ENCODE measurements at places on chromosomes 4 and X.
A peak's percentile ranks its signal among the peaks of the same experiment; 100 is the strongest.

DNA sequence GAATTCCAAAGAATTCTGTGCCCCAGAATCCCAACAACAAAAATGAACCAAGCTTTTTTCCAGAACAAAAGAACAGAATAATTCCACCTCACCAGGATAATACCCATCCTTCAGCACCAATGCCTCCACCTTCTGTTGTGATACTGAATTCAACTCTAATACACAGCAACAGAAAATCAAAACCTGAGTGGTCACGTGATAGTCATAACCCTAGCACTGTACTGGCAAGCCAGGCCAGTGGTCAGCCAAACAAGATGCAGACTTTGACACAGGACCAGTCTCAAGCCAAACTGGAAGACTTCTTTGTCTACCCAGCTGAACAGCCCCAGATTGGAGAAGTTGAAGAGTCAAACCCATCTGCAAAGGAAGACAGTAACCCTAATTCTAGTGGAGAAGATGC lies 161.6 kb downstream of the AFF2 start:
- DNase-seq: no peak

DNA sequence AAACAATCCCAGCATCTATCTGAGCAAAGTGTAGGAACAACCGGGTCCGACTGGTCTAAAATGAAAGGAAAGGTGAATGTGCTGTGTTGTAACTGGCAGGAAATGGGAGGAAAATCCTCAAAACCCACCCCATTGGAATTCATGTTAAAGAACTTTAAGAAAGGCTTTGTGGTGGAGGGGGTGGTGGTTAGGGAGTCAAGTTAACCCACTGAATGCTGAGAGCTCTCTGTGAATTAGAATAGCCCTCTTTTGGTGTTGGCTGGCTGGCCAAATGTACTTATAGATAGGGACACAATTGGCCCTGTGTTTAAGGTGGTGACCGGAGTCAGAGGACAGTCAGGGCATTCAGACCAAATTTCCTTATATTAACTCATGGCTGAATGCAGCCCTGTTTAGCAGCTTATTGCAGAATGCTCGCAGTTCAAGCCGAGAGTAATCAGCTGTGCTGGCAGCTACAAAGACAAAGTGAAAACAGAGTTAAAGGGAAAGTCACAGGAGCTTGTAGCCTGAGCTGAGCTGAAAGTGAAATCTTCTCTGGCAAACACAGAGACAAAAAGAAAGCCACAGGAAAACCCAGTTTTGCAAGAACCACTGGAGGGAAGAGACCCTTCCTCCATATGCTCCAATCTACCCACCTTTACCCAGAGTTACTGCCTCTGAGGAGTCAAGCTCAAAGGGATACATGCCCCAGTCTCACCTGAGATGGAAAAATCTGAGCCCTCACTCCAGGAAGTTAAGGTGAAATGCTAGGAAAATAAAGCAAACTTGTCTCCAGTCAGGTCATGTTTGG lies 38.5 kb upstream of the UGT2B7 start:
- DNase-seq: no peak

DNA sequence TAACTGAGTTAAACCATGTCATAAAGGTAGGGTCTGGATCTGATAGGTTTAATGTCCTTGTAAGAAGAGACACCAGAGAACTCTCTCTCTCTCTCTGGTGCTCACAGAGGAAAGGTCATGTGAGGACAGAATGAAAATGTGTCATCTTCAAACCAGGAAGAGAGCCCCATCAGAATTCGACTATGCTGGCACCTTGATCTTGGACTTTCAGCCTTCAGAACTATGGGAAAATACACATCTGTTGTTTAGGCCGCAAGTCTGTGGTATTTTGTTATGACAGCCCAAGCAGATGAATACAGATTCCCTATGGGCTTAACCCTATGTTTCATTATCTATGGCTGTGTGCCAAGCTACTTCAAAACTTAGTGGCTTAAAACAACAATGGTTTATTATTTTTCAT lies 105.5 kb upstream of the DDIT4L start:
- DNase-seq: no peak

GRCh38 chrX:47218920-47219815 lies 687 bp downstream of the CDK16 start:
- DNase-seq: no peak

- DNase-seq: no peak
Measured at GRCh38 chr4:62455871-62456270, 1255.7 kb downstream of the ADGRL3 start.

DNA sequence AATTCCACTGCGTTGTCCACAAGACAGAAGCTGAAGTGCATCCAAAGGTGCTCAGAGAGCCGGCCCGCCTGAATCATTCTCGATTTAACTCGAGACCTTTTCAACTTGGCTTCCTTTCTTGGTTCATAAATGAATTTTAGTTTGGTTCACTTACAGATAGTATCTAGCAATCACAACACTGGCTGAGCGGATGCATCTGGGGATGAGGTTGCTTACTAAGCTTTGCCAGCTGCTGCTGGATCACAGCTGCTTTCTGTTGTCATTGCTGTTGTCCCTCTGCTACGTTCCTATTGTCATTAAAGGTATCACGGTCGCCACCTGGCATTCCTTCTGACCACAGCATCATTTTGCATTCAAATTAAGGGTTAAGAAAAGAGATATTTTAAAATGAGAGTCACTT lies 115.5 kb downstream of the NFKB1 start:
- no peak for DNase-seq

GRCh38 chr4:121651597-121651996 lies 45.2 kb downstream of the ANXA5 start:
- no peak for DNase-seq

- no peak for DNase-seq
Measured at GRCh38 chr4:98518559-98519267, 139.7 kb downstream of the TSPAN5 start.

DNA sequence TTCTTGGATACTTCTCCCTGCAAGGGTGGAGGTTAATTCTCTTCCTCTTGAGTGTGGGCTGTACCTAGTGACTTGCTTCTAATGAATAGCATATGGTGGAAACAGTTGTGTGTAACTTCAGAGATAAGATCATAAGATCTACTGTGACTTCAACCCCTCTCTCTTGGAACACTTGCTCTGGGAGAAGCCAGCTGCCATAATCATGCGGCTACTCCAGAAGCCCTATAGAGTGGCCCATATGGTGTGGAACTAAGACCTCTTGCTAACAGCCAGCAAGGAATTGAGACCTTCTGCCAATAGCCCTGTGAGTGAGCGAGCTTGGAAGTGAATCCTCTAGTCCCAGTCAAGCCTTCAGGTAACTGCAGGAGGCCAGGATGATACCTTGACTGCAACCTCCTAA lies 81.1 kb downstream of the RBMX2 start:
- no peak for DNase-seq

DNA sequence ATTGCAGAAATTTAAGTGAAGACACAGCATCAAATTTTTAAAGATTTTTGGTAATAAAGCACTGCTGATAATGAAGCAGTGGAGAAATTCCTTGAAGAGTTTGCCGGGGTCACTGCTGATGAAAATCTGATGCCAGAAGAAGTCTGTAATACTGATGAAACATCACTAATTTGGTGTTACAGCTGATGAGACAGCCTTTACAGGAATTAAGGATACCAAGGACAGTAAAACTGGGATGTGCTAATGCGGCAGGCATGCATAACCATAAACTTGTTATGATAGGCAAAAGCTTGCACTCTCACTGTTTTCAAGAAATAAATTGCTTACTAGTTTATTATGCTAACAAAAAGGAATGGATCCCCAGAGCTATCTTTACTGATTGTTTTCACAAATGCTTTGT lies 52.9 kb upstream of the VEGFC start:
- DNase-seq: peak; percentile 72

DNA sequence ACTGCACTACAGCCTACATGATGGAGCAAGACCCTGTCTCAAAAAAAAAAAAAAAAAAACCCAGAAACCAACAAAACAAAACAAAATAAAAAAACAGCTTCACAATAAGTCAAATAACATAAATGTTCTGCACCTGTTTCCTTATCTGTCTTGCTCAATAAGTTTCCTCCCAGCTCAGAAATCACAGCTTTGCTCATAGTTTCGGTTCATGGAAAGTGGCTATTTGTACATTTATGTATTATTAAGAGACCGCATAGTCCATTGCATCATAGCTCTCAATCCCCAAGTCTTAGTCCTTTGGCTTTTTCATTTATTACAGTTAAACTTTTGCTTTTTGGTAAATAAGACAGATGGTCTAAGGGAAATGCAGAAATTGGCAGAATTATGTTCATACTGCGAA lies 24.4 kb upstream of the CFAP299 start:
- DNase-seq: no peak

- DNase-seq: no peak
Measured at GRCh38 chr4:93776386-93777080, 52.0 kb upstream of the ATOH1 start.

DNA sequence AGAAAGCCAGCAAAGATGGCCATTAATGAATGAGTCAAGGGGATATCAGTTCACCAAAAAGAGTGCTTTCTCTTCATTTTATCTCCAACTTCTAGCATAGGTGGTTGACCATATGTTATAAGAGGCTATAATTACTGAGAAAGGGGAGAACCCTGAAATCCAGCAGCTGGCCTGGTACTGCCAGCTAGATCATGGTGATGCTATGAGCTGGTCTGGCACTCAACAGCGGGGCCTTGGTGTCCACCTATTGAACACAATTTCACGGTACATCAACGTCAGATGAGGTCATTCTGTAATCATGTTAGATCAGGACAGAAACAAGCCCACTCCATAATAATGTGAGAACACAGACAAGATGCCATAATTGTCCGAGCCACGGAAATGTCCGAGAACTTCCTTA lies 1644.8 kb upstream of the PCDH7 start:
- DNase-seq: no peak

DNA sequence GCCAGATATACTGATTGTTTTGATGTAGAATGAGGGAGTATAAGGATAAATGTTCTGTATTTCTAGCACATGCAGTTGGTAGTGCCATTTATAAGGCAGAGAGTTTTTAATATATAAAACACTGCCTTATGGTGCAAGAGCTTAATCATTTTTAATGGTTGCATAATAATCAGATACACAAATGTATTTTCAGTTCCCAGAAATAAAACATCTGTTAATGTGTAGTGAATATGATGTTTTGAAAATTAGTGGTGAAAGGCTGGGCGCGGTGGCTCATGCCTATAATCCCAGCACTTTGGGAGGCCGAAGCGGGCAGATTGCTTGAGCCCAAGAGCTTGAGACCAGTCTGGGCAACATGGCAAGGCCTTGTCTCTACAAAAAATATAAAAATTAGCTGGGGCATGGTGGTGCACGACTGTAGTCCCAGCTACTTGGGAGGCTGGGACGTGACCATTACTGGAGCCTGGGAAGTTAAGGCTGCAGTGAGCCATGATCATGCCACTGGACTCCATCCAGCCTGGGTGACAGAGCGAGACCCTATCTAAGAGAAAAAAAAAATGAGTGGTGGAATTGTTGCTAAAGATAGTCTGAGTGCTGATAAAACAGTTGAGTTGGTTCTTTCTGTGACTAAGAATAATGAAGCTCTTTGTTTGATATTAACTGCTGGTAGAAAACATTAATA lies 29.3 kb downstream of the CLCN3 start:
- no peak for DNase-seq

DNA sequence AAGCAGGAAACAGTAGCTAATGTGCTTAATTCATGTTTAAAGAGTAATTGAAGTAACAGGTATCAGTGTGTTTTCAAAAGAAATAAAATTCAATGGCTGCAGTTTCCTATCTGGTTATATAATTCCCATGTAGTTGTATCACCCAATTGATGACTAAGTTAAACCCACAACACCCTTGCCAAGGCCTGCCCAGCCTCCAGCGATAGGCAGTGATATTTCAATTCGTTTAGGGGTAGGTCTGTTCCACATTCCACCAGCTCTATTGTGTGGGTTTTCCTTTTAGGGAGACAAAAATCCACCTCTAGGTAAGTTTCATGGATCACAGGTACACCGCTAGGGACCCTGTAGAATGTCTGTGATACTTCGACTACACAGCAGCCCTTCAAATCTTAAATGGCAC lies 24.7 kb upstream of the MXRA5 start:
- DNase-seq: no peak

DNA sequence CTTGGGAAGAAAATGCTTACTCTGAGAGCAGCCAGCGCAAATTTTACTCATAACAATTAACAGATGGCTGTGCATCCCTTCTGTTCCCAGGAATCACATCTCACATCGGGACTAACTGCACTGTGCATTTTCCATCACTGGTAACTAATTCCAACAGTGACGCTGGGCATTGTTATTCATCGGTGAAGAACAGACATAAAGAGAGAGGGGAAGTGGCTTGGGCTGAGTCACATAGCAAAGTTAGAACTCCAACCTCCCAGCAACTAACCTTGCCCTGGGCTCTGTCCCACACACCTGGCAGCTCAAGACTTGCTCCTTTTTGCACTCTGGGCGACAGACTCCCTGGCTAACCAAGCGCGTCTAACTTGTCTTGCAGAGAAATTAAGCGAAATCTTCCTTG lies 6.4 kb upstream of the LONRF3 start:
- no peak for DNase-seq

GRCh38 chr4:103754844-103755243 lies 35.1 kb upstream of the TACR3 start:
- DNase-seq: no peak

DNA sequence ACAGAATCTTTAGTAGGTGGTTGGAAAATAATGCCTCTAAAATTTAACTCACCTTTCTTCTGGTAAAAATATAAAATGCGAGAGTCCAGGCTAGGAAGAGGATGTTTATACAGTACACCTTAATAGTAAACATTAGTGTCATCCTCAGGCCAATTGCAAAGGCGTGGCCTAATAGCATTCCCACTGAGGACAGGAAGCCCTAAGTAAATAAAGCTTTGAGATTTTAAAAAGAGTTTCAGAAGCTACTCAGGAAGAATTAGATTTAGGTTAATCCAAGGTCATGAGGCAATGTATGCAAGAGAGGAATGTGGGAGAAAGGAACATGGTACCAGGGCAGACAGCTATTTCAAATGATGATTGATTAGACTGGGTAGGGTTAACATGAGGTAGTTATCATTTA lies 49.5 kb downstream of the RPGR start:
- no peak for DNase-seq

DNA sequence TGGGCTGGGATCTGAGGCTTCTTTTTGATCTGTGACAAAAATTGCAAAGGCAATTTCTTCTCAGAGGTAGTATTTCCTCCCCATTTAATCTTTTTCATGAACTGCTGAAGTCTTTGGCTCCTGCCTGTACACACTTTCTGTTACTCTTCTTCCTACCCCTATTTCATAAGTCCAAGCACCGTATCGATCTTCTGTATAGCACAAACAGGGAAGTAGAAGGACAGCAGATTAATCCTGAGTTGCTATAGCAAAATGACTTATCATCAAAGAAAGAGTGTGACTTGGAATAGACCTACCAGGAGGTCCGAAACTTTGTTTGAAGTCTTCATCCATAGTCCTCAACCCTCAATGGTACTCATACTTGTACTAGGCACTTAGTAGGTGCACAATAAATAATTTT lies 22.0 kb downstream of the OTC start:
- DNase-seq: no peak

DNA sequence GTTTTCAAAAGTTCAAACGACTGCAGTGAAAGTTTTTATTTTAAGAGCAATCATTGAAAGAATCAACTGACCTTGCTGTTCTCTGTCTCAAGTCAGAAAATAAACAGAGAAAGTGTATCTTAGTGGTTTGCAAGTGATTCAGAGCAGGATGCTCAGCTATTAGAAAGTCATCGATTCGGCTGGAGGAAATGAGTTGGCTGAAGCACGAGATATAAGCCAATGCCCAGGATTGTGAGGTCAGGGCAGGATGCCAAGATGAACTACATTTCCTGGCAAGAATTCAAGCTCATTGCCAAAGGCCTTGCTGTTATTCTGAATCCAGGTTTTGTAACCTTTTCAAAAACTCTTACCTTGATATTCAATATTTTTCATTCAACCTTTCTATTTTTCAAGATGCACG lies 541.4 kb upstream of the BOD1L1 start:
- DNase-seq: peak; percentile 38

- no peak for DNase-seq
Measured at GRCh38 chrX:48474127-48474526, 1.9 kb upstream of the FTSJ1 start.

Data from fibroblast of skin of left biceps (primary cell).